Stimulated activated CD8-positive, alpha-beta memory T cell treated with anti-CD3 and anti-CD28 coated beads, Interleukin-12 subunit alpha, Interleukin-12 subunit beta, amount 100 ng/mL, for 1 hour (primary cell): ENCODE measurements at places on chromosomes 2 and 18.

GRCh38 chr2:233075966-233076339, 15.8 kb downstream of the INPP5D start:
- DNase-seq = no peak

DNA sequence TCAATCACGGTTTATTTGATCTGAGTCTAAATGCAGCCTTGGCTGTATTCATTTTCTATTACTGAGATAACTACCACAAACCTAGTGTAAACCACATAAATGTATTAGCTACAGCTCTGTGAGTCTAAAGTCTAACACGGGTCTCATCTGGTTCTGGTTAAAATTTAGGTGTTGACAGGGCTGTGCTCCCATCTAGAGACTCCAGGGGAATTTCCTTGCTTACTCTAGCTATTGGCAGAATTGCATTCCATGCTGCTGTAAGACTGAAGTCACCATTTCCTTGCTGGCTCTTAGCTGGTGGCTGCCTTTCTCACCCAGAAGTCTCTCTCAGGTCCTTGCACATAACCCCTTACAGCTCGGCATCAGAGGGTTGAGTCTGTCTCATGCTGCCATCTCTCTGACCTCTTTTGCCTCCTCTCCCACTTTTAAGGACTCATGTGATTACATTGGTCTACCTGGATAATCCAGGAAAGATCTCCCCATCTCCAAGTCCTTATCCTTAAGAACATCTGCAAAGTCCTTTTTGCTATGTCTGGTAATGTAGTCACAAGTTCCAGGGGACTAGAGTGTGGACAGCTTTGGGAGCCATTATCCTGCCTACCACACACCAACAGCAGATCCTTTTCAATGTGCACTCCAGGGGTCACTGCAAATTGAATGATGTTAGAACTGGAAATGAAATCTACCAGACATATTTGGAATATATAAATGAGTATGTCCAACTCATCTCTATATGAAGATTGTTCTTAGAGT, 207.0 kb upstream of the AGAP1 start:
- no peak for DNase-seq

DNA sequence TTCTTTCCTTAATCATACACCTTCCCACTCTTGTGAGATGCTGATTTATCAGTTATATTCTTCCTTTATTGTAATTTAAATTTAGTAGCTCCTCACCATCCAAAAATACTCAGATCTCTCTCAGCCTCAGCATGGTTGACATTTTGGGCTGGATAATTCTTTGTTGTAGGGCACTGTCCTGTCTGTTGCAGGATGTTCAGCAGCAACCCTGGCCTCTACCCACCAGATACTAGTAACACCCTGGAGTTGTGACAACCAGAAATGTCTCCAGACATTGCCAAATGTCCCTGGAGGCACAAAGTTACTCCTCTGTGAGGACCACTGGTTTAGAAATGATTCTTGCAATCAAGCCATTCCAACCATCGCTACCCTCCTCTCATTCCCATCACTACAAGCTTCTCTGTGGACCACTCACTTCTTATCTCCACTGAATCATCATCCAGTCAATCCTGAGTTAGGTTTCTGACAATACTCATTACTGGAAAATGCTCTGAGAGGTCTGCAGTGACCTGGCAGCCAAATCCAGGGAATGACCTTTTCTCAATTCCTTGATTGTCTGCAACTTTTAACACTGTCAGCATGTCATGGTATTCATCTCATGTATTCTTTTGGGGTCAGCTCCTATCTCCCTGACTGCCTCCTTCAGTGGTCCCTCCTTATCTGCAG, 43.3 kb downstream of the OSBPL6 start:
- DNase-seq = no peak

GRCh38 chr2:219698748-219699439, 71.5 kb downstream of the SLC4A3 start:
- no peak for DNase-seq

GRCh38 chr18:24064391-24065100, 50.0 kb downstream of the TTC39C start:
- no peak for DNase-seq

DNA sequence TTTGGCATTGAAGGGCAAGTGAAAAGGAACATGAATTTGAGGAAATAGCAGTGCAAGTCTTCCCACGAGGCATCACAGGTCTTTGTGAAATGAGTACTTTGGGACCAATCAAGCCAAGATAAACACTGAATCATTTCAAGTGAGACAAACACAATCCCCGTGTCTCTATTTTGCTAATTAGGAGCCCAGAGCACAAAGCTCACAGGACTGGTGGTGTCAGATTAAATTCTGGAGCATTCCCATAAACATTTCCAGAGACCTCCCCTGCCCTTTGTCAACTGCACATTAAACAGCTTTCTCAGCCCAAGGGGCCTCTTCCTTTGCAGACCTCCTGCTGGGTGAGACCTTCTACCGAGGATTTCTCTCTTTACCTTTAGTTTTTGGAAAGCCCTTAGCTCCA, 50.7 kb downstream of the DAPL1 start:
- DNase-seq = no peak

DNA sequence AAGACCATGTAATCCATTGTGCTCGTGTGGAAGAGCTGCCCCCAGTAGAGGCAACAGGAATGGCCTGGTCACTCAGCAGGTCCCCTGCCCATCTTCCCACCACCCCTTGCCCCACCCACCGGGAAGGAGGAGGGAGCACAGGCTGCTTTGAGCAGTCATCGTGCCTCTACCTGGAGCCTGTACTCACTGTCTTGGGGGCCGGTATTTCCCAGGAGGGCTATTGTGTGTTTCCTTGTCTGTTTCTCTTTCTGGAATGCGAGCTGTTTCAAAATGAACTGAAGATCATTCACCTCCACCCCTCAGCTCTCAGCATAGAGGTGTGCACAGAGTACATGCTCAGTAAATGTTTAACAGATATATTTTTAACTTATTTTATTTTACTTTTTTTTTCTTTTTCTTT, 7.7 kb upstream of the AMMECR1L start:
- no peak for DNase-seq

- no peak for DNase-seq
Observed at GRCh38 chr2:64978514-64979268, 10.5 kb upstream of the SLC1A4 start.

DNA sequence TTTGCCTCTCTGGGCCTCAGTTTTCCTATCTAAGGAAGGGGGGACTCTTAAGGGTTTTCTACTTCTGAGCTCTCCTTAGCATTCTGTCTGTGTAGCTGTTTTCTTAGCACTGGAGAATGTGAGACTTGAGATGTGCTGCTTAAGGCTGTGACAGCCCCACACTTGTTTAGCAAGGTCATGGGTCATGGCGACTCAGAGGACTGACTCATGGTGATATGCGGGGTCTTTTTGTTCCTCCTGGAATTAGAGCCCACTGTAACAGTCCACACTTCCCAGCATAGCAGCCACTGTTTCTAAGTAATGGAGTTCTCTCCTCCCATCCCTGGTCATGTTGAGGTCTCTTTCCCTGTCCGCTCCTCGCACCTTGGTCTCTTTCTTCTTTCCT, 4.1 kb upstream of the LPIN1 start:
- no peak for DNase-seq

GRCh38 chr2:58800881-58801280, 559.8 kb upstream of the FANCL start:
- no peak for DNase-seq

DNA sequence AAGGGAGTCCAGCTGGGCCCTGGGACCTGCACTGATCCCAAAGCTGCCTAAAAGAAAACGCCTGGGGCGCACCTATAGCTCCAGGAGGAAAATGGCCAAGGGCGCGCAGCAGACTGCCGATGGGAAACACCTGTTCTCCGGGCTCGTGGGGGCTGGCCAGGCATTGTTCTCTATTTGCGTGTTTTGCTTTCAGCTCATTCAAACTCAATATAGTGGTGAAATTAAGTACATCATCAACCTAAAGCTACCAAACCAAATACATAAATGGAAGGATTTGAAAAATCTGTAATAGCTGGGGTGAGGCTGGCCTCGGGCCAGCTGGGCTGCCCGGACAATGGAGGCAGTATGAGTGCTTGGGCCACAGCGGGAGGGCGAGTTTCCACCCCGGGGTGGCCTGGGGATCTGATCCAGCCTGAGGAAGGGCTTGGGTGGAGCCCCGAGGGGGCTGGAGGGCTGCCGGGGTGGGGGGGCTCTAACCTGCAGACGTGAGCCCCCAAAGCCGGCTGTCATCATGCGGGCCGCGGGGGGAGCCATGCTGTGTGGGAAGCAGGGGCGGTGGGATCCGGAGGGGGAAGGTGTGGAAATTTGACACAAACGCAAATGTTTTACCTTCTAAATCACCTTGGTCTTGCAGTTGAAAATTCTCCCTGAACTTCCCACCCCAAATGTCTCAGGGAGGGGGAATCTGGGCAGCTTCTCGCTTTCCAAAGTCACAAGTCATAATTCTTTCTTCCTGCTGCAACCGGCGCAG, 77.6 kb downstream of the ASB1 start:
- DNase-seq = no peak

GRCh38 chr2:219634171-219634940, 6.9 kb downstream of the SLC4A3 start:
- DNase-seq = no peak

- DNase-seq = no peak
Observed at GRCh38 chr2:54898456-54899226, 151.6 kb downstream of the RTN4 start.

DNA sequence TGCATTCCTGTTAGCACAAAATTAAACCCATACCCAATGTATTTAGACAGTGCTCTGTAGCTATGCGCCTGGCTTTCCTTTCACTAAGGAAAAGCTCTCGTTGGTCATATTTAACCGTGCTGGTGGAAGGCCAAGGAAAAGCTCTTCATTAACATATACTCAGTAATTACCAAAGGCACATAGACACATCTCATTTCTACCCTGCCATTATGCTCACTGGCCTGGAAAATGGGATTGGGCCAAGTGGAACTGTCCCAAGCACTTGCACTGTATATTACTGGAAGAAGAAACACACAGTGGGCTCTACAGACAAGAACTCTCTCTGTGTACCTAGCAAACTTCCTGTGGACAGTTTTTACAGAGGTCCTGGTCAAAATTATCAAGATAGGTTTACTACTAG, 274.4 kb downstream of the ERBB4 start:
- no peak for DNase-seq

GRCh38 chr2:46519265-46519664, 39.9 kb downstream of the TMEM247 start:
- DNase-seq = no peak

DNA sequence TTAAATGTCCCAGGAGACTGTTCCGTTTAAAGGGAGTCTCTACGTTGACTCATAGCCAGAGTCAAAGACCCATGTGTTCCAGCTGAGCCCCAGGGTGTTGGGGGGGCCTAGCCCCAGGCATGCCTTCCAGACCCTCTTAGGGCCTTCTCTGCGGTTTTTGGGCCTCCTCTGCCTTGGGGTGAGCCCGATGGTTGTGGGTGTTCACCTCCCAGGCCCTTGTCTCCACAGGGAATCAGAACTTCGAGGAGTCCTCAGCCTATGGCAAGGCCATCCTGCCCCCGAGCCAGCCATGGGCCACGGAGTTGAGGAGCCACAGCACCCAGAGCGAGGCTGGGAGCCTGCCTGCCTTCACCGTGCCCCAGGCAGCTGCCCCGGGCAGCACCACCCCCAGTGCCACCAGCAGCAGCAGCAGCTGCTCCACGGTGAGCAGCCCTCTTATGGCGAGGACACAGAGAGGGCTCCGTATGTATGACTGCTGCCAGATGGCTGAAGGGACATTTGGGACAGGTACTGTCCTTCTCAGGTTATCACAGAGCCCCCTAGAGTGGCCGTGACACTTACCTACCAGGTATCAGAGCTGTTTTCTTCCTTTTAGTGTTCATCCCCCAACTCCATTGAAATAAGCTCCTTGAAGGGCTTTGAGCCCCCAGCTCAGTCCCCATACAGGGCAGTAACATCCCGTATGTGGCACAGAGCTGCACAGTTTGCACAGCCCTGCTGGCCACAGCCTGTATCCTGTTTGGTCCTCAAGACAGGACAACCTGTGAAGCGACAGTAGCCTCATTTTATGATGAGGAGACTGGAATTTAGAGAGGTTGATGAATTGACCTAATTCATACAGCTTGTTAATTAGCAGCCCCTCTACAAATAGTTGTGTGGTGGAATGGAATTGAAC, 80.7 kb downstream of the EPAS1 start:
- no peak for DNase-seq

DNA sequence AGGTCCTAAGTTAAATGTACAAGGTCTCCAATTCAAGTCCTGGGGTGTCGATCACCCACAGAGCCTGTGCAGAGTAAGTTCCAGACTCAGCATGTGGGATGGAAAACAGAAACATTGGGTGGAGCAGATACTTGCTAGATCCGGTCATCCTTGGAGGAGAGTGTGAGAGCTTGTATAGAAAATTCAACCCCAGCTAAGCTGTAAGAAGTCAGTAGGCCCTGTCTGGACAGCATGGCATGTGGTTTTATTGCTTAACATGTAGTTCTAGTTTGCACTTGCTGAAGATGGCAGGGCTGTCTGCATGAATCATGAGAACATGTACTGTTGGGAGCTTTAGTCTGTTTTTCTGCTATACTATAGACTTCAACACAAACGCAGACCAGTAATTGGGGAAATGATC, 189.6 kb upstream of the RMP24 start:
- no peak for DNase-seq

DNA sequence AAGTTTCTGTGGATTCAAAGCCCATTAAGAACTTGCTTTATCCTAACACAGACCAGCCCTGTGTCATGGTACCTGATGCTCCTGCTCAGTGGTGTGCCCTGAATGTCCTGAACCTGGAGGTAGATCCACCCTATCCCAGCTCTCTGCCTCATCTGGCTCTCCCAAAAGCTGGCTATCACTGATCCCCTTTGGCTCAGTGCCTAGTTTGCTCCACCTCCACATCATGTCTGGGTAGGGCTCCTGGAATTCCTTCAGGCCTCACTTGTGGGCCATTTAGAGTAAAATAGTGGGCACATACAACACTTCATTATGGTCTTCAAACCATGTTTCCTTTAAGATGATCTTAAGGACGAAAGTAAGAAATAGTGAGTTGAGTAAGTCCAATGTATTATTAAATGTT, 4.8 kb upstream of the ABCB11 start:
- no peak for DNase-seq

DNA sequence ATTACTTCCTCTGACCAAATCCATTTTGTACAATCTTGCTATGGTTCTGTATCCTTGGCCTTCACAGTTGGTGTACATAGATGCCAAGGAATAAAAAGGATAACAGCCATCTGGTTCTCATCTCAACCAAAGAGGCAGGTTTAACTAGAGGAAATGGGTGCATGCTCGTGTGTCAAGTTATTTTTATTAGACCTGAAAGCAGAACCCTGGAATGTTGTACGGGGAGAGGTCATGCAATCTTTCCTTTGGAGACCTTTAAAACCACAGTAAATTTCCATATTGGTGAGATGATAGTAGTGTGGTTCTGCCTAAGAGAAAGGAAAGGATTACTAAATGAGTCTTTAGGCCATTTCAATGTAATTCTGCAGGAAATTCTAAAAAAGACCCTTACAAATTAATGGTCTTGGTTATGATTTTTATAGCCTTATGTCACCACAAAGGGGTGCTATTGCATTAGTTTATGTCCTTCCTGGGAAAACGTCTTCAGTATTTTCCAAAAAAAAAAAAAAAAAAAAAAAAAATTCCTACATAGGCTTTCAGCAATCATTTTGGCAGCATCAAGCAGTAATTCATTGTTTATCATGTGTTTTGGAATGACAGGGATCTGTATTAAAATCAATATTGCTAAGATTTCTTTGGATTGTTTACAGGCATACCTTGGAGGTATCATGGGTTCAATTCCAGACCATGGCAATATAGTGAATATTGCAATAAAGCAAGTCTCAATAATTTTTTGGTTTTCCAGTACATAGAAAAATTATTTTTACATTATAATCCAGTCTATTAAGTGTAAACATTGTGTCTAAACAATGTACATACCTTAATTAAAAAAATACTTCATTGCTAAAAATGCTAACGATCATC, 270.8 kb downstream of the NYAP2 start:
- DNase-seq = no peak

- no peak for DNase-seq
Observed at GRCh38 chr18:28175150-28175929, 1.6 kb downstream of the CDH2 start.
